ENCODE measurements at places on chromosomes 5 and 9.

- DNase-seq: no peak
Observed at GRCh38 chr9:121892706-121893105, 200.4 kb downstream of the TTLL11 start.

DNA sequence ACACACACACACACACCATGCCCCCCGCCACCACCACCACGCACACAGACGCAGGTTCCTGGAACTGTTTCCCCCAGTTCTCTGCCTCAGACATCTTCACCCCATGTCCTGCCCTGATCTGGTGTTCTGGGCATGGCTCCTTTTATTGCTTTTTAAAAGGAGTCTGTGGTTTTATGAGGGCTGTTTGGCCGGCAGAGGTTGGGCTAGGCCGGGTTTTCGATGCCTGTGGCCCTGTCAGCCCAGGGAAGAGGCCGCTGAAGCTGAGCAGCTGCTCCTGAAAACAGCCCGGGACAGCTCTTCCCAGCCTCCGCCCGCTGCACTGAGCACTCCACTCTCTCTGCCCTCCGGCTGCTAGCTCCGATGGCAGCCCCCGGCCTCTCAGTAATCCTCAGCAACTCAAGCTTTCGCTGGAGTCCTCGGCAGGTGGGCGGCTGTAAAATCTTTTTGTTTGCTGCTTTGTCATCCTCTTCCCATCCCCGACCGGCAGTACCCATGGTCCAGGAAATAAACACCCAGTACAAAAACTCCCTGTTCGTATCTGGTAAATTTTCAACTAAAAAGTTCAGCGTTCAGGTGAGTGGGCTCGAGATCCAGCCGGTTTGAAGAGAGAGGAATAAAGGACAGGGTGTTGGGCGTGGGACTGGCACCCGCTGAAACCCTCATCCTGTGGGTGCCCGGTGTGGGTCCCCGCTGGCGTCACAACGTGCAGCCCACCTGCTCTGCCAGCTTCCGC is 103.0 kb upstream of the ERCC6L2 start:
- peak; percentile 66 for DNase-seq

- DNase-seq: no peak
Observed at GRCh38 chr9:15711531-15711930, 158.7 kb downstream of the CCDC171 start.

DNA sequence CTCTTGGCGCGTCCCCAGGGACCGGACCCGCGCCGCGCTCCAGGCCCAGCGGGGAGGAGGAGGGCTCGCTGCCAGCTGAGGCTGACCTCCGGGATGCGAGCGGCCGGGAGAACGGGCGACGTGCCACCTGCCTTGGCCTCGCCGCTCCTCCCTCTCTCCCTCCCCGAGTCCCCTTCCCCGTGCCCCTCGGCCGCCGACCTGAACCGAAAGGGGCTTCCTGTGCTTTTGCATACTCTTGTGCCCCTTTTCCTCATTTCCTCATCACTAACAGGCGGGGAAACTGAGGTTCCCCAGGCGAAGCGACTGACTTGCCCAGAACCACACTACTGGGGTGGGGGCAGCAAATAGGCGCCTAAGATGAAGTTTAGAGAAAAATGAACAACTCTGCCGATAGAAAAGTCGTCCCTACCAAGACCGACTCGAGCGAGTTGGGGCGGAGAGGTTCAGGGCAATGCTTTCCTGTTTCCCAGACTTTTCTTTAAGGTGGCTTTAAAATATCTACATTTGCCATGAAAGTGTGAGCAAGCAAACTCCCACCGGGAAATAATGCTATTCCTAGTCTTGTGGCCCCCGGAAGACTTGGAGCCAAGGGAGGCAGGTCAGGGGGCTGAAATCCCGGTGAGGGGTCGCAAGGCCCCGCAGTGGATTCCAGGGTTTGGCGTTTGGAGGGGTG is 580 bp upstream of the DUSP1 start:
- DNase-seq: peak; percentile 87

DNA sequence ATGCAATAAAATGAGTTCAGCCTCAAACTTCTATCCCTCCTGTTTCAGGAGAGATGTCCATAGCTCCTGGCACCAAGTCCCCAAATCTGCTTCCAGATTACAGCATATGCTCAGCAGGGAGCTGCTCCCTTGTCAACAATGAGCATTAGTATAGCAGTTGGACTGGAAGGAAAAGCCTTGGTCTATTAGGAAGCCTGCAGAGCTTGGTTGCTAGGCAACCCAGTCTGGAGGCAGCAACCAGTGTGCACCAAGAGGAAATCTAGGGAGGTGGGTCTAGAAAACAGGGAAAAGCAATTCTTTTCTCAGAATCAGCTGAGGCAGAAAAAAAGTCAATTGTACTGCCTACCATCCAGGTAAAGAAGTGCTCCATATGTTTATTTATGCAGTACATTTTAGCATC is 229.5 kb upstream of the NMUR2 start:
- no peak for DNase-seq

- no peak for DNase-seq
Observed at GRCh38 chr9:133733421-133733795, 4.7 kb downstream of the SARDH start.

DNA sequence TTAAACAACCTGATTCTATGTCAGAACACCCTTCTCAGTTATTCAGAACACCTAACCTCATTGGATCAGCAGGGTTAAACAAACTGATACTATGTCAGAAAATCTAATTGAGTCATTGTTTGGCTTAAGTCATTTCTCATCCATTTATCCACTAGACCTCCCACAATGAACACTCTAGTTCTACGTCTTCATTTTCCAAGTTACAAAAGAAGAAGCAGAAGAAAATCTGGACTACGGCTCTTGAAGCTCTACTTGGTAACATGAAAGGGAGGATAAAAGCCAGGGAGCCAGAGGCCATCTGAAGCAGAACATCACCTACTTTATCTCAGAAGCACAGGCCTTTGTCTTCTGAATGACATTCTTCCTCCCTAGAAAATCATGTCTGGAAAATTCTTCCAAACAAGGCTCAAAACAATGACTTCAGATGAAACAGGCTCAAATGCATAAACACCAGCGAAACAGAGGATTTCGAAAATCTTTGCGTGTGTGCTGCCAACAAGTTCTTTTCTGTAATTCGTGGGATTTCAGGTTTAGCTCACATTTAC is 35.4 kb upstream of the TGFBI start:
- DNase-seq: no peak

GRCh38 chr9:109805050-109805449 is 25.1 kb downstream of the PALM2AKAP2 start:
- DNase-seq: no peak

DNA sequence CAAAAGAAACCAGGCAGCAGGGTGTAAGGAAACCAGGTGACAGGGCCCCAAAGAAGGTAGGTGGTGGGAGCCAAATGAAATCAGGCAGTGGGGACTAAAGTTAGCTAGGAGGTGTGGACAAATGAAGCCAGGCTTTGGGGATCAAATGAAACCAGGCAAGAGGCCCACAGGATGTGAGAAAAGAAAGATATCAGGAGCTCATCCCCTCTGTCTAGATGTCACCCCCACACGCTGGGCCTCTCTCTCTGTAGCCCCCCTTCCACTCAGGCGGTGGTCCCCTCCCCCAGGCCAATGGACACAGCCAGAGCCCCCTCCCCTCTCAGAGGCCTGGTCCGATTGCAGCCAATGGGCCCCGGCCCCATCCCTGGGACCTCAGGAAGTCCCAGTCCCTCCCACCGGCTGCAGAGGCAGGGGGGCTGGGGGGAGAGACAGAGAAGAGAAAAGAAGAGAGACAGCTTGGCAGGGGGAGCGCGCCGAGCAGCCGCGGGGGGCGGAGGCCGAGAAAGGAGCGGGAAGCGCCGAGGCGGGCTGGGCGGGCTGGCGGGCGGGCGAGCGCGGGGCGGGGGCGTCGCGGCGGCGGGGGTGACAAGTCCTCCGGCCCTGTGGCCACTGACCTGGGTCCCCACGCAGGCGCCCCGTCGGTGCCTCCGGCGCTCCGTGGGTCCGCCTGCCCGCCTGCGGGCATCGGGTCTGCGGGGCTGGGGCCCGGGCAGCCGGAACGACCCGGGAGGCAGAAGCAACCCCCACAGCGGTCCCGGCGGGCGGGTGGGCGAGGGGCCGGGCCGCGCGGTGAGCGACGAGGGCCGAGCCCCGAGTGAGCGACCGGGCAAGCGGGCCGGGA is 11.9 kb downstream of the CNTFR start:
- no peak for DNase-seq

DNA sequence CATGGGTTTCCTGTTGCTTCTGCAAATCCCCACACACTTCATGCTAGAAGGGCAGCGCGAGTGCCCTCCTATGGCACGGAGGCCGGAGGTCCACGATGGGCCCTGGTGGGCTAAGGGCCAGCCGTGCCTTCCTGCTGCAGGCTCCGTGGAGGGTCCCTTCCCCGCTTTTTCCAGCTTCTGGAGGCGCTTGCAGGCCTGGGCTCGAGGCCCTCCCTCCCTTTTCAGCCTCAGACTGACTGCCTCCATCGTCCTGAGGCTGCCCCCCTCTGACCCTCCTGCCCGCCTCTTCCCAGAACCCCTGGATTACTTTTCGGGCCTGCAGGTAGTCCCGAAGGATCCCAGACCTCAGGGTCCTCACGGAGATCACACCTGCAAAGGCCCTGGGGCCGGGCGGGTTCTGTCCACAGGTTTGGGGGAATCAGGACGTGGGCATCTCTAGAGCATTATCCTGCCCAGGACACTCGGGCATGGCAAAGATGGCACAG is 3.2 kb upstream of the TERT start:
- no peak for DNase-seq

GRCh38 chr5:93022796-93023447 is 558.1 kb downstream of the NR2F1-AS1 start:
- no peak for DNase-seq

GRCh38 chr5:93589152-93589828 is 6.3 kb downstream of the NR2F1 start:
- no peak for DNase-seq

- no peak for DNase-seq
Observed at GRCh38 chr5:163880302-163880701, 374.9 kb downstream of the MAT2B start.

- DNase-seq: no peak
Observed at GRCh38 chr9:99694393-99694792, 127.3 kb upstream of the NR4A3 start.

DNA sequence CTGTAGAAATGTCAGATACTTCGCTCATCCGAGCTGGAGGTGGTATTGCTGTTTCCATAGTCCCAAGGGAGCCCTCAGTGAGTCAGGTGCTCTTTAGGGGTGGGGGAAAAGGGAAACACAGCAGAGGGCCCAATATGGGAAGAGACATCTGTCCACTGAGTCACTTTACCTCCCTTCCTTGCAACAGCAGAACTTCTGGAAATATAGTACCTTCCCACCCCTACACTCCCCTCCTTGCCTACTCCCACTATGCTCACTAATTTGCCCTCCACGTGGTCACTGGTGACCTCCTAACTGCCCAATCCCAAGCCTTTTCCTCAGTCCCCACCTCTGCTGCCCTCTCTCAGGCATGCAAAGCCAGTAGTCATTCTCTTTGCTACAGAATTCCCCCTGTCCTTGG is 1.9 kb downstream of the HK3 start:
- peak; percentile 48 for DNase-seq

DNA sequence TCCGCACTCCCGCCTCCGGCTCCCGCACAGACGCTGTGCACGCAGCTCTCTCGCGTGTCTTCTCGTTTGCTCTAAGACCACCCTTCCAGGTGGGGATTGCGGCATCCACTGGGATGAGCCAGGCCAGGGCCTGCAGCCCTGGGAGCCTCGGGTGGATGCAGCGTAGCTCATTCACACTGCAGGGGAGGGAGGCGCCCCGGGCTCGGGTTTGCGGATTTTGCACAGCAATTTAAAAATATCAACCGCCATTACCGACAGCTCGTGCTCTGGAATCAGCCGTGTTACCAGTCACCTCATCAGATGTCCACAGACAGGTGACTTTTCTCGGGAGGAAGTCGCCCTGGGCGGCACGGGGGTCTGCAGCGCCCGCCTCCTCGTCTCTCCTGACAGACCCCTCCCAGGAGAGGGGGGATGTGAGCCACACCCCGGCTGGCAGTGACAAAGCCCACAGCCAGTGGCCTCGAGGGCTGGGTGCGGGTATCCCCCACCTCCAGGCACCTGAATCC is 20.8 kb upstream of the SLC6A3 start:
- no peak for DNase-seq

- no peak for DNase-seq
Observed at GRCh38 chr9:128762671-128763449, 8.9 kb downstream of the ZER1 start.

DNA sequence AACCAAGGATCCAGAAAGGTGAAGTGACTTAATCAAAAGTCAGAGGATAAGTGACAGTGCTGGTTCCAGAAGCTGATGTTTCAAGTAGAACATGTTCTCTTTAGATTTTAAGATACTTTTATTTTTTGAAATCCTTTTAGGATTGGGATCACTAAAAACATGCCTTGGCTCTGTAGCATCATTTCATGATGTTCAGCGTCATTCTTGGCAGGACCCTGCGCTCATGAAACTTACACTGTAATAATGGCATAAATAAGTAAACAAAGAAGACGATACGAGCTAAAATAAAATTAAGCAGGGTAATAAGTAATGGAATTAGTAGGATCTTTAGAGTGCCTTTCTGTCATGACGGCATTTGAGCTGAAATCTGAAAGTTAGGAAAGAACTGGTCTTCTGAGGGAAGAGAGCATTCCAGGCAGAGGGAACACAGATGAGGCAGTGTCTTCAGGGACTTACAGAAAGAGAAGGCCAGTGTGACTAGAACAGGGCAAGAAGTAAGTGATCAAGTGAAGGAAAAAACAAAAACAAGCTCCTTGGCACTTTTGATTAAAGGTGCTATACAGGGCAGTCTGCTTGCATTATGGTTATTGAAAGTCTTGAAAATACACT is 19.9 kb downstream of the CTNNA1 start:
- DNase-seq: no peak

- DNase-seq: no peak
Observed at GRCh38 chr9:77604316-77604715, 43.8 kb downstream of the GNA14 start.

- no peak for DNase-seq
Observed at GRCh38 chr9:130339306-130339705, 73.7 kb downstream of the HMCN2 start.

- no peak for DNase-seq
Observed at GRCh38 chr9:135240222-135240621, 152.8 kb downstream of the OLFM1 start.

GRCh38 chr5:175689147-175689991 is 31.5 kb downstream of the HRH2 start:
- DNase-seq: no peak

DNA sequence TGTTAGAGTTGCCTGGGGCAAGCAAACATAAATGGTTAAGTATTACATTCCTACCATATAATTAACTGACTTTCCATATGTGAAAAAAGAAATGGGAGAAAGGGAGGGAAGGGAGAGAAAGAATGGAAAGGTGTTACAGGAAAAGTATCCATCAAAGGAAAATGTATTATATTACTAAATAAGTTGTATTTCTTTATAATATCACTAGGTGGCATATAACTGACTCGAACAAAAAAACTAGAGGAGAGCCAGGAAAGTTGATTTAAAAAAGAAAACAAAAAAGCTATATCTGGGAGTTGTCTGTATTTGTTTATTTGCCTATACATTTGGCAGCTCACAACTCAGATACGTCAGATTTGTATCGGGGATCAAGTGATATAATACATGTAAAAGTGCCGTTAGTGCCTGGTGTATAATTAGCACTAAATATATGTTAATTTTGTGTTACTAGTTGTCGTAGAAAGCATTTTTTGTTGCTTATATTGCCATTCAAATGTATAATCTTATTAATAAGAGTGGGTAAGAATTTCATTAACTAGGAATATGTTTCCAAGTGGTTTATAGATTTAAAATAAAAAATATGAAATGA is 59.6 kb upstream of the ADAMTS19 start:
- DNase-seq: no peak
